Progenitor cell of endocrine pancreas (in vitro differentiated cells): ENCODE measurements at places on chromosomes 12 and 14. TPM values are rescaled to one million over a fixed set of nuclear protein-coding genes. Genes with fewer than 3 reads are reported as not detected.

The IL23A gene
- total RNA-seq, result 0.67 and 0.89 TPM in 2 replicates

The KLRB1 gene
- total RNA-seq, result not detected in 2 replicates

The ARMH4 gene
- 31.5 and 36.2 TPM in 2 replicates for total RNA-seq

The FGF23 gene
- 0.14 and 0.40 TPM in 2 replicates for total RNA-seq

The NEDD8 gene
- total RNA-seq, result 161 TPM in 2 replicates

The ABHD12B gene
- total RNA-seq, result not detected in 2 replicates

The VWF gene
- total RNA-seq, result 0.10 and 0.22 TPM in 2 replicates

The SCN8A gene
- total RNA-seq, result 8.1 and 9.8 TPM in 2 replicates

The BCL7A gene
- total RNA-seq, result 43.7 and 49.3 TPM in 2 replicates

The PZP gene
- total RNA-seq, result 0.24 and 0.29 TPM in 2 replicates

The CCDC59 gene
- total RNA-seq, result 37.1 and 37.5 TPM in 2 replicates

The TMX1 gene
- total RNA-seq, result 30.9 and 31.3 TPM in 2 replicates

The CYP46A1 gene
- total RNA-seq, result 2.9 and 3.9 TPM in 2 replicates

The COCH gene
- total RNA-seq, result 26.9 and 32.5 TPM in 2 replicates

The LRRC9 gene
- 3.2 and 3.7 TPM in 2 replicates for total RNA-seq

The TMEM132D gene
- total RNA-seq, result 0.46 and 0.55 TPM in 2 replicates

The PTGER2 gene
- total RNA-seq, result 1.00 and 1.1 TPM in 2 replicates

The NPAS3 gene
- 5.2 and 6.1 TPM in 2 replicates for total RNA-seq
